Activated CD4-positive, CD25-positive, alpha-beta regulatory T cell treated with anti-CD3 and anti-CD28 coated beads, Interleukin-2, amount 50 U/mL, for 24 hours (primary cell): ENCODE measurements at places on chromosomes 5 and 9.

DNA sequence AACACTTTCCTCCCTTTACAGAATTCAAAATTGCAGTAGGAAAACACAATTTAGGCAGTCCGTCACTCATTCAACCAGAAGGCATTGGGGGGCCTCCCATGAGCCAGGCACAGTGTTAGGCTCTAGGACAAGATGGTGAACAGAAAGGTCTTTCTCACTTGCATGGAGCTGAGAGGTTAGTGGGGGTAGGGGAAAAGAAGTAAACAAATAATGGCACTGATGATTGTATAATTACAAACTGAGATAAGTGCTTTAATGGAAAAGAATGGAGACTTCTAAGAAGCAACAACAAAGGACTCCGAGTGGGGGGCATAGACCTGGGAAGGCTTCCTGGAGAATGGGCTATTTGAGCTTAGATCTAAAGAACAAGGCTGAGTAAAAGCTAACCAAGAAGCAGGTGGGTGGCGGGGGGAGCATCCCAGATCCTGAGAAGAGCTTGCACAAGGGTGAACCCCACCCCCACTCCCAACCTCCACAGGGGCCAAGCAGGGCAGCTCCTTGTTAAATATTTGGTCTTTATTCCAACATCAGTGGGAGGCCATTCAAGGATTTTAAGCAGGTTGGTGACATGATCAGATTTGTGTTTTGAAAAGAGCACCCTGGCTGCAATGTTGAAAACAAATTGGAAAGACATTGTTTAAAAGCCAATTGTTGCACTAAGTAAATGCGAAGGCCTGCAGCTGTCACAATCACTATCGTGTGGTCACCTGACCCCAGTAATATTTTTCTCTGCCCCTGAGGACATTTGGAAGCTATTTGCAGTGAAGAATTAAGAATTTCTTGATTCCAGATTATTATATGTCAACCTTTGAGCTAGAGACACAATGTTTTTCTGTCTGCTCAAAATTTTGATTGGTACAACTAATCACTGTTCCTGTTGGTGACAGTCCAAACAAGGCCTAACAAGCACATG is 73.9 kb upstream of the EFNA5 start:
- ATAC-seq = no peak

GRCh38 chr9:123753016-123753415 is 176.9 kb downstream of the DENND1A start:
- ATAC-seq = no peak

- ATAC-seq = peak; percentile 70
Measured at GRCh38 chr9:93827545-93828330, 127.4 kb downstream of the BARX1 start.

GRCh38 chr5:73582285-73583145 is 17.0 kb downstream of the UTP15 start:
- no peak for ATAC-seq

DNA sequence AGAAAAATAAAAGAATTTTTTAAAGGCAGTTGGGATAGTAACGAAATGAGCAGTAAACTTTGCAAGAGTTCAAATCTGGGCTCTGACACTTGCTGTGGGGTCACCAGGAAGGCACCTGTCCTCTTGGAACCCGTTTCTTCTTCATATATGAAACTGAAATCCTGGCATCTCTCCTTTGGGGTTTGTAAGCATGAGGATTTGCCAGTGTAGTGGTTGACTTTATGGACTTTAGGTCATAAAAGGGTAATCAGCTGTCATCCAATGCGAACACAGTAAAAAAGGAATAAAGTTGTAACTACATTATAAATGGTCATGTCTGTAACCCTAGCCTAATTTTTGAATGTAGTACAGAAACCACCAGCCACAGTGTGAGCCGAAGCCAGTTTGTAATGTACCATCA is 1.3 kb downstream of the RAB14 start:
- no peak for ATAC-seq

GRCh38 chr9:76901801-76902200 is 4.1 kb downstream of the PRUNE2 start:
- no peak for ATAC-seq

GRCh38 chr5:171295299-171295698 is 13.7 kb upstream of the TLX3 start:
- no peak for ATAC-seq

DNA sequence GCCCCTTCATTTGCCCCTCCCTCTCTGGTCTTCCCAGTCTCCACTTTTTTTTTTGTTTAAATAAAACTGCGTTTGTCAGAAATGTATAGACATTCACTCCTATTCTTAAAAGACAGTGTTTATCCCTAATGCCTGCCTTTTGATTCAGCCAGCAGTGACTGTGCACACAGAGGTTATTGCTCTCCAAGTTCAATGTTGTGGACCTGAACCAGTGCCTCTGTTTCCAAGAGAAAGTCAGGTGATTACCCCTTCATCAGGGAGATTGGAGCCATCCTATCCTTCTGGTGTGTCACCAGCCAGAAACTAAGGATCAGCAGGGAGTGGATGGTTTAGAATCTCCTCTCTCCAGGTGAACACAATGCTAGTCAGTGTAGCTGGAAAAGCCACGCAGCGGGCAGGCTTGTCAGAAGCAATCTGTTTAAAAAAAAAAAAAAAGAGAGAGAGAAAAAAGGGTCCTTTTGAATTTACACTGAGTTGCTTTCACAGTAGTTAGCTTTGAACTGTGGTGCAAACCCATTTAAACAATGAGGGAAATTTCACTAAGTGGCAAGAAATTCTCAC is 167.5 kb upstream of the DMRT1 start:
- no peak for ATAC-seq

- no peak for ATAC-seq
Measured at GRCh38 chr5:124979251-124979650, 232.8 kb upstream of the ZNF608 start.

- no peak for ATAC-seq
Measured at GRCh38 chr5:169871826-169872490, 108.3 kb downstream of the INSYN2B start.

DNA sequence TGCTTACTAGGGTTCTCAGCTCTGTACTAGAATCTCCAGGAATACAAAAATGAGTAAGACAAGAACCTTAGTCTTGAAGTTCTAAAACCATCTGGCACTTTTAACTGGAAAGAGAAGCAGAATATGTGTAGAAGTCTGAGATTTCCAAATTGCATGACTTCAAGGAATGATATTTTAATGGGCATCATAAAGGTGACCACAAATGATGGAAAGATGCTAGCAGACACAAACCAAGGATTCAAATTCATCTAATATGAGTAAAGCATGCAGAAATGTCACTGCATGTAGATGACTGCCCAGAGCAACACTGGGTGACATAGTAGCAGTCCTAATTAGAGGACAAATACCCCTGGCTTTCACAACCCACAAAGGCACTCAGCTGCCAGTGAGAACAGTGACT is 117.2 kb downstream of the RPS23 start:
- ATAC-seq = no peak

- ATAC-seq = no peak
Measured at GRCh38 chr9:127025042-127025441, 97.4 kb downstream of the ANGPTL2 start.

DNA sequence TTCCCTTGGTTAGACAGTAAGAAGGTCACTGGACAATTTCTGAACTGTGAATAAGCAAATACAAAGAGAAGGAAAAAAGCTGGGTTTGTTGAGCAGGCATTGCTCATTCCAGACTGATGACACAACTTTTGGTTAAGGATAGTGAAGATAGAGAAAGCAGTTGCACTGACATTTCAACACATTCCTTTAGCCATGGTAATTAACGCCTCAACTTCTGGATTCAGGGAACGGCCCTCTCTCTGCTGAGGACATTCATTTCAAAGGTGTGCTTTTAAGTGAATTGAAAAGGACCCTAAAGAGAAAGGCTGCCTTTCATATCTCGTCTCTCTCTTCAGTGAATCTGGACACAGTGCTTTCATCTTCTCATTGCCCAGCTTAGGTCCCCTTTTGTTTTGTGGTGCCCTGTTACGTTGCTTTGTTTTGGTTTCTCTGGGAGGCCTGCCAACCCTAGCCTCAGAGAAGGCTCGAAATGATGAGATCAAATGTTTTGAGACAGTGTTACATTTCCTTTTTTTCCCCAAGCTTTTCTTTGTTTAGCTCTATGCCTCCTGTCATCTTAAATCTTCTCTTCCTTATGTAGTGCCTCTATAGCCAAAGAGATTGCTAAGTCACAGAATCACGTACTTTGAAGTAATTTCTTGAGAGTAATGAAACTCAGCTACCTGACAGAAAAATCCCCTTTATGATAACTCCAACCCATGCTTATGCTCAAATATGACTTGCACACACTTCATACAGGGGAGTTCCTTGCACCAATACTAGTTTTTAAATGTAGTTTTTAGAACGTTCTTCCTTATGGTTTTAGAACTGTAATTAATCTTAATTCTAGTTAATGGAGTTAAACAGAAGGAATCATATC is 94.4 kb upstream of the IFNE start:
- ATAC-seq = peak; percentile 42

GRCh38 chr5:90803876-90804275 is 245.3 kb downstream of the ADGRV1 start:
- no peak for ATAC-seq

DNA sequence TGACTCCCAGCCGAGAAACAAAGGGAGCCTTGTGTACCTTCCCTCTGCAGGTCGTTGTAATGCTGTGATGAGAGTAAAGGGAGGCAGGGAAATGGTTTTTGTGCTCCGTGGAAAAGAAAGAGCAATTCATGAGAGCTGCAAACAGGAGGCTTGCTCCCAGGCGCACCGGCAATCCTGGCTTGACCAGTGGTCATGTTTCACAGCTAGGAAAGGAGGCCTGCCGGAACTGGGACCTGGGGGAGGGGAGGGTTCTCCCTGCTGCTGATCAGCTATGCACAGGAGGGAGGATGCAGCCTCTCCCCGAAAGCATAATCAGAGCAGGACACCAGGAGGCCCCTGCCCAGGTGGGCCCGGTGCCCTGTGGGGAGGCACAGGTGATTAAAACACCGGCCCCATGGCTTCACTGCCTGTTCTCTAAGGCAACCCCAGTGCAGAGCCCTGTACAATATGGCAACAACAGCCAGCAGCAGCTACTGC is 131.3 kb downstream of the ZDHHC21 start:
- ATAC-seq = no peak

- no peak for ATAC-seq
Measured at GRCh38 chr5:73528248-73528647, 30.0 kb downstream of the BTF3 start.

DNA sequence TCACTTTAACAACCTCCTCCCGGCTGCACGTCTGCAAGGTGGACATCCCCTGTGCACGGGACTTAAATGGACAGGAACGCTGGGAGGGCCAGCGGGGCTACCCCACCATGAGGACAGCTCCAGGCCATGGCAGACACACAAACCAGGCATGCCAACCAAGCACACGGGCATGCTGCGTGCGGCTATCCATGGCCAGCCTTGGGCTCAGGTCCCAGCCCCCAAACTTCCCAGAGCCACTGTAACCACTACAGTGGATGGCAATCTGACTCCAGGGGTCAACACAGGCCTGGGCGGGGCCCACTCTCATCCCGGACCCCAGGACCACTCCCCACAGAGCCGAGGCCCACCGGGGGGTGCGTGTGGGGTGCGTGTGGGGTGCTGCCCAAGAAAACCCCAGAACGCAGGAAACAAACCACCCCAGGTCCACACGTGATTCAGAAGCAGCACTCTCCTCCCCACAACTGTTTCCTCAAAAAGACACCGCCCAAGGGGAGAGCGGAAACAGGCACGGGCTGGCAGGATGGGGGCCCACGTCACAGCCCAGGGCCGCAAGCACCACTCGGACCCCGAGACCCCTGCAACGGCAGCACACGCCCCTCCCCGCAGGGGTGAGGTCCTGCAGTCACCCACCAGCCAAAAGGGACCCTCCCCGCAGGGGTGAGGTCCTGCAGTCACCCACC is 7.4 kb downstream of the SLC12A7 start:
- ATAC-seq = no peak

- no peak for ATAC-seq
Measured at GRCh38 chr5:168848569-168848968, 269.4 kb upstream of the PANK3 start.

DNA sequence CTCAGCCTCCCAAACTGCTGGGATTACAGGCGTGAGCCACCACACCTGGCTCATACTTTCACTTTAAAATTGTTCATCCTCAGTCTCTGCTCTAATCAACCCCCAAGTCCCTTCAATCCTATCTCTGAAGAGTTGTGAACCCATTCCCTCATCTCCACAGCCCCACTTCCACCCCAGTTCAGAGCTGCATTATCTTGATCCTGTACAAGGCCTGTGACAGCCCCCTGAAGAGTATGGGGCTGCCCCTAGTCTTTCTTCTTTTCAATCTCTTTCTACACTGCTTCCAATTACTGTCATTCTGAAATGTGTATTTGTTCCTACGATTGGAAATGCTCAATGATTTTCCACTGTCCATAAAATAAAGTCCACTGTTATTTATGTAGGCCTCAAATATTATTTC is 588.3 kb downstream of the RAB3C start:
- ATAC-seq = no peak

DNA sequence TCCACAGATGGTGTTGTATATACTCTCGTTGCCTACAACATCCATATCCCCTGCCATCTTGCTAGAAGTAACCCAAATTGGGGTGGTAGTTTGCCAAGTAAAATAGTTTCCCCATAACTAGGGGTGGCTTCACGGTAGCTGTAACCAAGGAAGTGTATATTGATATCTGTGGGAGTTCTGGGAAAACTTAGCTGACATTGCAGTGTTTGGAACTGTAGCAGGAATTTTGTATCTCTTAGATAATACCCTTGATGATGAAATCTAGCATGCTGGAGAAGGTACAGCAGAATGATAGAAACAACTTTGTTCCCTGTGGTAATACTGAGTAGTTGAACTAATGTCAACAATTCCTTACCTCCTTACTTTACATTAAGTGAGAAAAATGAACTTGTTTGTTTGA is 29.8 kb downstream of the FBXL7 start:
- no peak for ATAC-seq

- no peak for ATAC-seq
Measured at GRCh38 chr9:109182940-109183798, 16.1 kb upstream of the FRRS1L start.

DNA sequence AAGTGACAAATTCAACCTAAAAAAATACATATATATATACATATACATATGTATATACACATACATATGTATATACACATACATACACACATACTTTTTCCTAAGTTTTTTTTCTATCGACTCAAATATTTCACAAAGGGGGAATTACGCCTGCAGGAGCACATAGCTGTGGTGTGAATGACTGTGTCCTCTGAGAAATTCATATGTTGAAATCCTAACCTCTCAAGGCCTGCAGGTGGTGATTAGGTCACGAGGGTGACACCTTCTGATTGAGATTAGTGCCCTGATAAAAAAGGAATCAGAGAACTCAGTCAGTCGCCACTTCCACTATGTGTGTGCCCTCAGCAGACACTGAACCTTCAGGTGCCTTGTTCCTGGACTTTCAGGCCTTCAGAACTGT is 248.7 kb downstream of the SEMA5A start:
- no peak for ATAC-seq

- peak; percentile 73 for ATAC-seq
Measured at GRCh38 chr9:129610473-129611306, 10.2 kb downstream of the C9orf50 start.

- ATAC-seq = no peak
Measured at GRCh38 chr5:573976-574375, 38.2 kb upstream of the CEP72 start.
